Renal cortex interstitium (tissue), 15 donors: ENCODE measurements at places on chromosomes 6 and 20. TPM values are rescaled to one million over a fixed set of nuclear protein-coding genes. Genes with fewer than 3 reads are reported as not detected.

The MACROD2 gene
- 14.0 TPM for polyA plus RNA-seq

The OR2H1 gene
- polyA plus RNA-seq, result not detected

The OLIG3 gene
- polyA plus RNA-seq, result not detected

The SOBP gene
- 14.6 TPM for polyA plus RNA-seq

The RAET1L gene
- not detected for polyA plus RNA-seq

The LTV1 gene
- polyA plus RNA-seq, result 34.4 TPM

The CLDN20 gene
- 0.92 TPM for polyA plus RNA-seq

The TSPO2 gene
- polyA plus RNA-seq, result 0.86 TPM

The OR2W1 gene
- polyA plus RNA-seq, result not detected

The DDX43 gene
- 1.3 TPM for polyA plus RNA-seq

The ZSCAN26 gene
- 41.0 TPM for polyA plus RNA-seq

The NRSN1 gene
- 0.78 TPM for polyA plus RNA-seq

The TBX18 gene
- 8.8 TPM for polyA plus RNA-seq

The MRPL18 gene
- 58.9 TPM for polyA plus RNA-seq

The NHLRC1 gene
- polyA plus RNA-seq, result 2.0 TPM

The RBBP8NL gene
- polyA plus RNA-seq, result 1.9 TPM

The ECT2L gene
- polyA plus RNA-seq, result 0.36 TPM

The CRISP3 gene
- 0.37 TPM for polyA plus RNA-seq

The TMEM217 gene
- polyA plus RNA-seq, result 2.1 TPM

The RAMACL gene
- polyA plus RNA-seq, result 0.14 TPM

The FERMT1 gene
- 5.6 TPM for polyA plus RNA-seq

The BMP6 gene
- polyA plus RNA-seq, result 6.8 TPM

The PSMA7 gene
- 185 TPM for polyA plus RNA-seq

The HNF4A gene
- polyA plus RNA-seq, result 50.4 TPM

The SSTR4 gene
- polyA plus RNA-seq, result not detected

The AVP gene
- polyA plus RNA-seq, result 0.54 TPM

The AKAP7 gene
- 14.8 TPM for polyA plus RNA-seq

The LY6G6F gene
- polyA plus RNA-seq, result 1.2 TPM

The ISM1 gene
- polyA plus RNA-seq, result 3.9 TPM

The HLA-DOA gene
- polyA plus RNA-seq, result 3.8 TPM

The KCNG1 gene
- 4.5 TPM for polyA plus RNA-seq

The IP6K3 gene
- polyA plus RNA-seq, result 1.1 TPM

The DDO gene
- 0.89 TPM for polyA plus RNA-seq

The VGLL2 gene
- polyA plus RNA-seq, result not detected

The AIF1 gene
- polyA plus RNA-seq, result 78.2 TPM

The CST5 gene
- 0.25 TPM for polyA plus RNA-seq

The PROKR2 gene
- not detected for polyA plus RNA-seq

The FYN gene
- polyA plus RNA-seq, result 137 TPM

The THBS2 gene
- polyA plus RNA-seq, result 9.0 TPM

The TOX2 gene
- 4.7 TPM for polyA plus RNA-seq

The EPPIN gene
- 0.16 TPM for polyA plus RNA-seq

The JPH2 gene
- 1.8 TPM for polyA plus RNA-seq

The MKKS gene
- polyA plus RNA-seq, result 34.3 TPM

The CST2 gene
- polyA plus RNA-seq, result not detected

The AGPAT4 gene
- polyA plus RNA-seq, result 26.5 TPM

The STMND1 gene
- polyA plus RNA-seq, result 0.31 TPM

The NDRG3 gene
- polyA plus RNA-seq, result 31.5 TPM
